ENCODE measurements at places on chromosomes 2 and 18.

DNA sequence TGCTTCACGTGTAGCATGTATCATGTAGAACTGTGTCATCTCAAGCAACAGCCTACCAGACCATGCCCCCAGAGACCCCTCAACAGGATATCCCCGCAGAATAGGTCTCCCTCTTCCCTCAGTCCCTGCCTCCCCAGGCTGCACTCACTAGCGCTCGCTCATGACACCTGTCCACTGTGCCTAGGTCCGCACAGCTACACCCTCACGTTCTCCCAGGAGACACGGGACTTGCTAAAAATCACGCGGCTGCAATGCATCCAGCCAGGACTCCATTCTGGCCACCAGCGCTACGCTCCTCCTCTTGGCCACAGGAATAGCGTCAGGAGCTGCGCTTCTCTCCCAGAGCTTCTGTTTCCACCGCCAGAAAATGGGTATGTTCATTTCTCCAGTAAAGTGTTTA is 2.5 kb downstream of the PXDN start:
- no peak for DNase-seq

- no peak for DNase-seq
Measured at GRCh38 chr2:112812318-112813267, 24.0 kb downstream of the IL1B start.

DNA sequence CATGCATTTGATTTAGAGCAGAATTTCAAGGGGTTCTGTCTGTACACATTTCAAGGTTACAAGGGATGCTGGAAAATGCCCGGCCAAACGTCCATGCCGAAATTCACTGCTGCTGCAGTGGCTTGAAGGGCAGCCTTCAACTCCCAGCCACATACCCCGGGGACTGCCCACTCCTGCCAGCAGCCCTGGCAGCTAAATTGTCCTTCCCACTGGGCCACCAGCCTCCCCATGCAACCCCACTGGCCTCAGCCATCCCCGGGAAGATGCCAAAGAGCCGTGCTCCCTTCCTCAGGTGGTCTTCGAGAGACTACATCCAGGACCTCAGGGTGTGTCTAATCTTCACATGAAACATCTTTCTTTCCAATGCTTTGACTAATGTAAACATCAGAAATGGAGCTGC is 478.7 kb upstream of the MYT1L start:
- DNase-seq = no peak

DNA sequence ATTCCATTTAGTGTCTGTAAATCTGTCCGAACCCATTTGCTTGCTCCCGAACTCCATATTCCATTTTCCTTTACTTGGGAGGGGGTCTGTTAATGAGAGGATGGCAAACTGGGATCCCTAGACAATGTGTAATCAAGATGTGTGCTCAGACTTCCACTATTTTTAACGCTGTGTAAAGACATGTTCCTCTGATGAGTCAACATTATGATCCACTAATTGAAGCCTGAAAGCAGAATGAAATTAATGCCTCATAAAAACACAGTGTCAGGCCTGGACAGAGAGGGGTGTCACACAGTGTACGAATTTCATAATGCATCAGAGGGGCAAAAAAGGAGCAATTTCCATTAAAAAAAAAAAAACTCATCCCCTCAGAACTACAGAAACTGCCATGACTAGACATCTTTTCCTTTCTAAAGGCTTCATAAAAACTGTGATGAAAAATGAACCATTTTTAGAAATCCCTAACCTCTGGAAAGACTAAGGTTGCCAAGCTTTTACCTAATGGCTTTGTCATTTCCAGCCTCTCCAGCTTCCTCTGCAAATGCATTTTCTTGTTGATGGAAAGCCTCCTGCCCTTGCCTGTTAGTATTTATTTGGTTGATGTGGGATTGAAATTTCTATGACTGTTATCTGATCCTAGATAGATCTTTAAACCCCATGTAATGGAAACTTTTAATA is 209.2 kb upstream of the DCC start:
- no peak for DNase-seq

DNA sequence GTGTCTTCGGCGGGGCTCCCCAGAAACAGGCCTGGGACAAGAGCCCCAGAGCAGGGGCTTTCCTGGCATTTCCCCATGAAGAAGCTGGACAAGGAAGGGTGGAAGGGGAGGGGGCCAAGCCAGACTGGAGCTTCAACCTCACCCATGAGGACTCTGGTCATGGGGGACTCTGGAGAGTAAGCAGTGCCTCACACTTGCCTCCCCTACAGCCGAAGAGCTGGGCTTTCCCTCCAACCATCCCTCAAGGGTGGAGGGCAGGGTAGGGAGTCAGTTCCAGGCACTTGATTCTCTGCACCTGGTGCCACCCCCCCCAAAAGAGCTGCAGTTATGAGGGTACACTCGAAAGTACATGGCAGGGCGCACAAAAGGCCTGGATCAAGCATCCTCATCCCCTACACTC is 246.6 kb downstream of the TFCP2L1 start:
- no peak for DNase-seq

DNA sequence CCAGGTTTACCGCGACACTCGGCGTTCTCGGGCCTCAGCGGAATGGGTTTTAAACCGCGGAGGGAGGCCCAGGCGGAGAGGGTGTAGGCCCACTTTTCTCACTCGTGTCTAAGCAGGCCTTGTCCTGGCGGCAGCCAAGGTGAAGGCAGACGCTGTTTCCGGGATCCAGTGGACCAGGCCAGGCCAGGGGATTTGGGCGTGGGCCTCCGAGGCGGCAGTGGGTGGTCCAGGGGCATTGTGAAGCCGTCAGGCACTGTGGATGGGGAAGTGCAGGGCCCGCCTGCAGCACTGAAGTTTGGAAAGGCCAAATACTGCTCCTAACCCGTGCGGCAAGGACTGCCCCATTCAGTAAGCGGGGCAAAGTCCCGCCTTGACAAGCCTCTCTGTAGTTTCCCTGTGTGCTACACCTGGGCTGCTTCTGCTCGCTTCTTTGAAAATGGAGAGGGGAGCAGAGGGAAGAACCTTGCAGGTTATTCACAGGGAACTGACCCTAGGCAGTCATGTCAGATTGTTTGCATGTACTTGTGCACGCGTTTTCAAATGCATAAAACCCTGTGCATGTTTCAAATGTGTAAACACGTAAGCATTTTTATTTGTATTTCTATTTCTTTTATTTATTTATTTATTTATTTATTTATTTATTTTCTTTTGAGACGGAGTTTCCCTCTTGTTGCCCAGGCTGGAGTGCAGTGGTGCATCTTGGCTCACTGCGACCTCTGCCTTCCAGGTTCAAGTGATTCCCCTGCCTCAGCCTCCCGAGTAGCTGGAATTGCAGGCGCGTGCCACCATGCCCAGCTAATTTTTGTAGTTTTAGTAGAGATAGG is 7.5 kb upstream of the DLX2 start:
- no peak for DNase-seq

DNA sequence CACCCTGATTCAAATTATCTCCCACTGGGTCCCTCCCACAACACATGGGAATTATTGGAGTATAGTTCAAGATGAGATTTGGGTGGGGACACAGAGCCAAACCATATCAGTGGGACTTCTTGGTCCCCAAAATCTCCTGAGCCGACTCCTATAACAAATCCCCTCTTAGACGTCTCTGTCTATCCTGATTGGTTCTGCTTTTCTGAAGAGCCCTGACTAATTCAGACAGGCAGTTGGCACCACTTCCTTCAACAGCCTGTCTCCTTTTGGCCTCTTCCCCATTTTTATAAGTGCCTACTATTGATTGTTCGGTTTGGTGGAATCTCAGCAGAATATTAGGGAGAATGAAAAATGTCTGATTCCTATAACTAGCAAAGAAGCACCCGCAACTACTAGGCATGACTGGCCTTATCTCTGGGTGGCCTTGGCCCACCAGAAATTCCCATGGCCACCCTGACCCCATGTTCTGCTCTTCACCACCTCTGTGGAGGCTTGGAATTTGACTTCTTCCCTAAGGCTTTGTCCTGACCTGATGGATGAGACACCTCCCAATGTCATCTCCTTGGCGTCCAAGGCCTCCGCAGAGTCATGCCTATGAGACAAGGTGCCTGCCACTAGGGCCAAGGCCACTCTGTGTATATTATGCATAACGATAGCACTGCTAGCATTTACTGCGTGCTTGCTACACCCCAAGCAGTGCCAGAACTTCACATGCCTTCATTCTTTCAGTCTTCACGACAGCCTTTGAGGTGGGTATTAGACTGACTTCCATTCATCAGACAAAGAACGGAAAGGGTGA is 218.9 kb upstream of the COPS8 start:
- no peak for DNase-seq

DNA sequence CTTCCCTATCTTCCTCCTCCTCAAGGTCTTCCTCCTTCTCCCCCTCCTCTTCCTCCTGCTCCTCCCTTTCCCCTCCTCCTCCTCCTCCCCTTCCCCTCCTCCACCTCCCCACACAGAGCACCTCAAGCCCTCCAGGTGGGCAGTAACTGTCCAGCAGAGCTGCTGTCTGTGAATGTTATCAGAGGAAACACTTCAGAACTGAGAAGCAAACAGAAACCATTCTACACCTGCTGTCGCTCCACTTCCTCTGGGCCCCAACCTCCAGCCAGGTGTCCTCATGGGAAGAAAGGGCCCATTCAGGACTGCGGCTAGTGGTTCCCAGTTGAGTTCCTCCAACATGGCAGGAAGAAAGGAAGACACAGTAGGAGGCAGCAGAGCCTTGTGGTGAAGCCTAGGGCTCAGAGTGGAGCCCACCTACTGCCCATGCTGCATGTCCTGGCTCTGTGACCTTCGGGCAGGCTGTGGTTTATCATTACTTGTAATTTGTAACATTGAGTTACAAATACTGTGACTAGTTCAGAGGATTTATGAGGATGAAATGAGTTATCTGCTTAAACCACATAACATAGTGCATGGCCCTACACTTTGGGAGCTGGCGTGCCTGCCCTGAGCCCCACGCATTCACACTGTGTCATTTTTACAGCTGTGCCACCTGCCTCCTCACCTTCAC is 165.9 kb upstream of the ID2 start:
- DNase-seq = no peak

DNA sequence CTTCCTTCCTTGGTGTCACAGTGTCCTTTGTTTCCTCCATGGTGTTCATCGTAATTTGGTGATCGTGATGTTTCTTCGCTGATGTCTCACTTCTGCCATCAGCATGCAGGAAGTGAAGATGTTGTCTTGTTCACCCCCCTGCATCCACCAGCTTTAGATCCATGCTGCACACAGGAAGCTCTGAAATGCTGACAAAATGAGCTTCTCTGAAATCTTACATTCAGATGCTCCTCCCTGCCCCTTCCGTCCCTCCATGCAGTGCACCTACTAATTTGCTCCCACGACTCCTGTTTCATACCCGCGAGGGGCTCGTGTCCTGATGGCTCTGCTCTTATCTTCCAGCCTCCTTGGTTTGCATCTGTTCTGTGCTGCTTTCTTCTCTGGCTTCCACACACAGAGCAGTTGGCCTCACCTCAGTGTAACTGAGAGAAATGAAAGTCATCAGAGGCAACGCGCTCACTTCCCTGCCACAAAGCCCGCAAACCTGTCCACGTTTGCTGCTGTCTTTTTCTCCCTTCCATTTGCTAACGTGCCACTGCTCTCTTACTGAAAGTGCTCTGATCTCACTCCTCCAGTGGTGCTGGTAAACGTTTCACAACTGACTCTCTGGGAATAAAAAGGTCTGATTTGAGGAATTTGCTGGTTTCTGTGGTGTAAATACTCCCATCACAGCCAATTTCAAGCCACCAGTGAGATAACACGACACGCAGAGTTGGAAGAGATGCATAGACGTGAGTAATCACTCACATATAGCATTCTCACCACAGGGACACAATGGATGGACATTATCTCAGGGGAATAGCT is 41.0 kb upstream of the MGAT4A start:
- DNase-seq = no peak

DNA sequence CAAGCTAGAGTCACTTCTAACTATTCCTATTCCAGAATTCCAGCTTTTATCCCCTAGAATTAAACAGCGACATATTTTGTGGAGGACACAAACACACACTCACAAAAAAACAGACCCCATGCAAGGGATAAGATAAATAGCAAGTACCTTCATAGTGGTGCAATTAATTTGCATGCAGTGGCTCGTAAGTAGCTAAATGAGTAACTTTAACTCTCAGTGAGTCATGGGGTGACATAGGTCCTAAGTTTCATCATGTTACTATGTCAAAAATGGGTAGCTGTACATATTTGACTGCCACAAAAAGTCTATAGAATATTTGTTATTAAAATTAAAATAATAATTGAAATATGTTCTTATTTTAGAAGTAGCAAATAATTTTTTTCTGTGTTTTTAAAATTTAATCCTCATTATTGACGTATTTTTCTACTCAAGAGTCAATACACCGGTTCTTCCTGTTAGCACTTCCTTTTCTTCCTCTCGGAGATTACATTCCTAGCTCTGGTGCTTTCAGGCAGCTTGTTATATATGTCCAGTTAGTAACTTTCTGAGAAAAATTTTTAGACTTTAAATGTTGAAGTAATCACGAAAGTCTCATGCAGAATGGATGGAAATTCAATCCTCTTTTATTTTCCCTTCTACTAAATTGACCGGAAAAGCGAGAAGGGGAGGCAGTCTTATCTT is 247.0 kb downstream of the KCNH7 start:
- DNase-seq = no peak

GRCh38 chr2:218567797-218568189 is 358 bp downstream of the USP37 start:
- peak; percentile 51 for DNase-seq

- DNase-seq = no peak
Measured at GRCh38 chr2:20818820-20819219, 4.1 kb downstream of the LDAH start.

DNA sequence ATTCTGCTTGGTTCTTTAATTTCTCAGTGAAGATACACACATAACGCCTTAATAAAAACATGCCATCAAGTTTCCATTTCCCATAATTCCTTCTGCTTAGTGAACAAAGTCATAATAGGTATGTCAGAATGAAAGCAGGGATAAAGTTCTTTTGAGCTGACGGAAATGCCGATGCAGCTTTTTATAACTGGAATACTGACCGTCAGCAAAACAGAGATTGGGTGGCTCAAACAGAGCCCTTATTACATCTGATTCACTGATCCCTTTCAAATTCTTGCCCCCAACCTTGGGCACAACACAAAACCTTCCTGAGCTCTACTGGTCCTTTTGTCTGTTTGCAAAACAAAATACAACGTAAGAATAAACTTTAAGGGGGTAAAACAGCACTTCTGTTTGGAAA is 140.4 kb downstream of the CDH2 start:
- DNase-seq = no peak

GRCh38 chr2:55173438-55174054 is 58.5 kb downstream of the CLHC1 start:
- no peak for DNase-seq

DNA sequence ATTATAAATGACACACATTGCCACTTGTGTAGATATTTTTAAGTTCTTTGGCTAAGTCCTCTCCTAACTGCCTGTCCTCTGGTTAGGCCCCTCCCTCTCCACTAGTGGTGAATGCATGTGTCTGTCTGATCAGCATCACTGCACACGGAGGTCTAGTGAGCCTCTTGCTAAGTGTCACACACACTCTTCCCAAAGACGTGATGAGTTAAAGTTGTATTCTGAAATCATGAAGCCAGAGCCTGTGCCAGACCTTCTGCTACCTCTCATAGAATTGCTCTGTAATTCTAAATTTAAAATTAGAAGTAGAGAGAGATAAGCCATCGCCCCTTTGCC is 41.3 kb downstream of the RALB start:
- no peak for DNase-seq
